ENCODE measurements at places on chromosomes 13 and 19.
A peak's percentile ranks its signal among the peaks of the same experiment; 100 is the strongest.

DNA sequence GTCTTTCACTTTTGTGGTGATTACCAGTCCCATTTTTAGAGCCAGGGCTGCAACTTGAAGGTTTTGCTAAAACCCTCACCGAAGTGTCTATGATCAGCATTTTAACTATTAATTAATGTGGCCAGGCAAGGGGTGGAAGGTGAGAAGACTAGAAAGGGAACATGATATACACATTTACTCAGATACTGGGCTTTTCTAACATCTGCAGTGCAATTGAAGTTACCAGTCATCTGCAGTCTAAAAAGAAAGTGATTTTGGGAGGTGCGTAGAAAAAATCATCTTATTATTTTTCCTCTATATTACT is 481 bp downstream of the ALOX5AP start:
- no peak for DNase-seq

GRCh38 chr13:75518439-75519088 is 19.1 kb downstream of the COMMD6 start:
- no peak for DNase-seq

GRCh38 chr13:42312817-42313431 is 41.0 kb downstream of the AKAP11 start:
- DNase-seq, result no peak

DNA sequence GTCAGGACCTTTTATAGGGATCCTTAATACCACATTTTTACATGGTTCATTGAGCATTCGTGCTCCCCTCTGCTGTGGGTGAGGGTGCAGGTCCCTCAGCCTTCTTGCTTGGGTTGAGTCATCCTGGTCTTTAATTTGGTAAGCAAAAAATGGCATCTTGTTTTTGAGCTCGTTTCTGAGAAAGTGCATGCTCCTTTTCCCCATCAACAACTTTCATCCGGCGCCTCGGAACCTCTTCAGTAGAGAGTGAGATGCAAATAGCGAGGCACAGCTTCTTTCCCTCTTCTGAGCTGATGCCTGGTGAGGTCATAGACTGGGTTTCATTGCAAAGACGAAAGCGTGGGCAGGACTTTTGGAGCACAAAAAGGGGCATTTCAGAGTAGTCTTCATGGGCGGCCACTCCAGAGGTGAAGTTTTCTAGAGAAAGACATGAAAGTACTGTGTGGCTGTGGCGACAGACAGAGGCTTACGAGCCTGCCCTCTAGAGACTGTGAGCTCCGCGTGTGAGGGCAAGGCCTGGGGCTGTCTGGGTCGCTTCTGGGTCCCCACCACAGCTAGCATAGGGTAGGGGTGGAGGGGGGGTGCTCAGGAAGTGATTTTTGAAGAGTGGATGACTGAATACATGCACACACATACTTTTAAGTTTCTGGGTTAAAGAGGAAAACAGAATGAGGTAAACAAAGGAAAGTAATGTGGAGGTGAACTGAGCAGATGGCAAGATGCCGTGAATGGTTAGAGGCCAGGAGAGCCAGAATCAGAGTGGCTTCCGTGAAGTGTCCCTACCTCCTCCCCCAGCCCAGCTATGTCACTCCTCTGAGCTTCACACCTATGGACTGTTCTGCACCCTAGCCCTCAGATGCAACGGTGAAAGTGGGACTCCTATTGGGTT is 44.3 kb downstream of the BBC3 start:
- peak; percentile 30 for DNase-seq

- DNase-seq, result peak; percentile 42
Observed at GRCh38 chr13:64688893-64689677, 2541.1 kb downstream of the PCDH9 start.

GRCh38 chr13:21282065-21282464 is 105.6 kb downstream of the MRPL57 start:
- DNase-seq, result no peak

GRCh38 chr13:32889986-32890565 is 126.1 kb upstream of the KL start:
- peak; percentile 74 for DNase-seq

- DNase-seq, result no peak
Observed at GRCh38 chr13:98598043-98598442, 21.1 kb upstream of the STK24 start.

DNA sequence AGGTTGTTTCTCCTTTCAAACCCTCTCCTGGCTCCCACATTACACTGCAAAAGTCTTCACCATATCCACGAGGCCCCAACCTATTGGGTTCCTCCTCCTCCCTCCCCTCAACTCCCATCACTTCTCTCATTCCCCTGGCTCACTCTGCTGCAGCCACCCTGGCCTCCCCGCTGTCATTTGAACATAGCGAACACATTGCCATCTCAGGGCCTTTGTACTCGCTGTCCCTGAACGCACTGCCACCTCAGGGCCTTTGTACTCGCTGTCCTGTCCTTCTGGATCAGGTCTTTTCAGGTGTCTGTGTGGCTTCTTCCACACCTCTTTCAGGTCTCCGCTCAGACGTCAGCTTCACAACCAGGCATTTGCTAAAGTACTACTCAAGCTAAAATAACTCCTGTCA is 1.7 kb downstream of the CCDC61 start:
- no peak for DNase-seq

DNA sequence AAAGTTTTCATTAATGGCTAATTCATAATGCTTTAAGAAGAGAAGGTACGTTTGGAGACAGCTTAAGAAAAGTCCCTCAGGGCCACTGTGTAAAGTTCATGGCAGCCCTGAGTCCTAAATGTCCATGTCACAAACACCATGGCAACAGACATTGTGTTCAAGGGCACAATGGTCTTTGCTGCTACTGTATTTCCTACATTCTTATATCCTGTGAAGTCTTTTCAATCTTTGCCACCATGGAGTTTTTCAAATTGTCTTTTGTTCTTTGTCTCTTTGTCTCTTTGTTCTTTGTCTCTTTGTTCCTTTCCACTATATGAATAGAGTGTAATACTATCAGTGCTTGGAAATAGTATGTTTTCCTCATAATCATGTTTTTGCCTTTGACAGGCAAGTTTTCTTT is 178.8 kb downstream of the VWA8 start:
- DNase-seq, result no peak

DNA sequence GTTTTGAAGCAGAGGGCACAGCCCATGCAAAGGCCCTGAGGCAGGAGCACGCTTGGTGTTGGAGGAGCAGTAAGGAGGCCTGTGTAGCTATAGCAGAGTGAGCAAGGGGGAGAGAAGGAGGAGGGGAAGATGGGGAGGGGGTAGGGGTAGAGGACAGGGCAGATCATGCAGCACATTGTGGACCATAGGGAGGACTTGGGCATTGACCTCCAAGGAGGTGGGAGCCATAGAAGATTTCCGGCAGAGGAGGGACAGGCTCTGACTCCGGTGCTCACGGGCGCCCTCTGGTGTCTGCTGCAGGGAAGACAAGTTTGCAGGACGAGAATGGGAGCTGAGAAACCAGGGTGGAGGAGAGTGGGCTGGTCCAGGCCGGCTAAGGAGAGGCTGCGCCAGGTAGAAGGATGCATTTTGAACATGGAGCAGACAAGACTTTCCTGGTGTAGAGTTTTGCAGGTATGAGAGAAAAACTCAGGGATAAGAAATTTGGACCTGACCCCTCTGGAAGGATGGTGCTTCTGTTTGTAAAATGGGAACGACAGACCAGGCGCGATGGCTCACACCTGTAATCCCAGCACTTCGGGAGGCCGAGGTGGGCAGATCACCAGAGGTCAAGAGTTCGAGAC is 13.7 kb upstream of the CREB3L3 start:
- DNase-seq, result peak; percentile 13

DNA sequence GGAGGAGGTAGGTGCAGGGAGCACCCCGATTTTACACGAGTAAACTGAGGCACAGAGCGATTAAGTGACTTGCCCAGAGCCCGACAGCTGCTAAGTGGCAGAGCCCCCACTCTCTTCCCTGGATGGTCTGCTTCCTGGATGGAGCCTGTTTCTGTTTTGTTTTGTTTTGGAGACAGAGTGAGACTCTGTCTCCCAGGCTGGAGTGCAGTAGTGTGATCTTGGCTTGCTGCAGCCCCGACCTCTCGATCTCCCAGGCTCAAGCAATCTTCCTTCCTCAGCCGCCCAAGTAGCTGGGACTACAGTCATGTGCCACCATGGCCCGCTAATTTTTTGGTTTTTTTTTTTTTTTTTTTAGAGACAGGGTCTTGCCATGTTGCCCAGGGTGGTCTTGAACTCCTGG is 17.3 kb downstream of the BICRA start:
- DNase-seq, result no peak

DNA sequence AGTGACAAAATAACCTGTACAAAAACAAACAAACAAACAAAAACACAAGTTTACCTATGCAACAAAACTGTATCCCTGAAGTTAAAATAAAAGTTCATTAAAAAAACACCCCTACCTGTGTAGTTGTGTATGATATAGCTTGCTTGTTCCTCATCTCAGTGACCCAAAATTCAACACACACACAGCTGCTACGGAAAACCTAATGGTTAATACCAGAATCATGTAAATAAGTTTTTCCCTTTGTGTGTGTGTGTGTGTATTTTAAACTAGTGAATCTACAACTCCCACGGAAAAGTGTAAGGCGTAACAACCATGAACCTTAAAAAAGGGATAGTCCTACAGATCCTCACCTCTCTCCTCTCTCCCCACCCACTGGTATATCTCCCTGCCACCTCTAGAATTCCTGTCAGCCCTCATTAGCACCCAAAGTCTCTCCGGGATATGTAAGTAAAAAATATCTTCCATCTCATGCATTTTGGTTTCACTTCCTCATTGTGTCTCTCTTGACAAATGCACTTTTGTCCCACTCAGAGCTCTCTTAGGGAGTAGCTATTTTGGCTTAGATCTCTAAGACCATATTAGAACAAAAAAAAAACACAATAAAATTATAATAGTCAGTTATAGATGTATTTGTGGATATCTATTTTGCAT is 2236.5 kb downstream of the PCDH9 start:
- DNase-seq, result no peak

GRCh38 chr13:113562085-113562749 is 22.3 kb upstream of the TFDP1 start:
- peak; percentile 73 for DNase-seq

- no peak for DNase-seq
Observed at GRCh38 chr13:36986462-36987240, 12.5 kb downstream of the ALG5 start.

DNA sequence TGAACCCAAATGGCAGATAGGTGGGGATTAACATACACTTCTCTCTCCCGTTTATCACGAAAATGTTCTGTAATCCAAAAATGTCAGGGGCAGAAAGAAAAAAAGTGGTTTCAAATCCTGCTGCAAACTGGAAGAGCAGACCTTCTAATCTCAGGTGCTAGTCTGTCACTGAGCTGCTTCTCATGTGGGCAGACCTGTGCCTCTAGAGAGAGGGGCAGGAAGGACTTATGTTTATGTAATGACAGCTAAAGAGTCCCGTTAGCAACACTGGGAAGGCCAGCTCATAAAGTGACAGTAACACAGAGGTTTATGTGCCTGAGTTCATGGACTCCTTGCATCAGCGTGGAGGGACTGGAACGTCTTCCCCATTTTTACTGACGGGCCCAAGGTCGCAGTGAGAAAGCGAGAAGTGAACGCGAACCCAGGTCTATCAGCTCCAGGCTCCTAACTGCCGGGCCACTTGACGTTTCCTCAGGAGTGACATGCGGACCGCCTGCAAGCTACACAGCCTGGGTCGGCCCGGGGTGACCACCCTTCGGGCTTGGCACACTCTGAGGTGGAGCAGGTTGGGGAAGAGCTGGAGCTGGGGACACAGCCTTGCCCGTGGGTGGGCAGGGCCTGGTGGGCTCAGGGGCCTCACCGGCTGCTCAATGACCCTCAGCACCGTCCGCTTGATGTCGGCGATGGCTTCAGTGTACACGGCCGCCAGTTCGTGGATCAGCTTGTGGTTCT is 9.6 kb upstream of the RSPH6A start:
- DNase-seq, result no peak

DNA sequence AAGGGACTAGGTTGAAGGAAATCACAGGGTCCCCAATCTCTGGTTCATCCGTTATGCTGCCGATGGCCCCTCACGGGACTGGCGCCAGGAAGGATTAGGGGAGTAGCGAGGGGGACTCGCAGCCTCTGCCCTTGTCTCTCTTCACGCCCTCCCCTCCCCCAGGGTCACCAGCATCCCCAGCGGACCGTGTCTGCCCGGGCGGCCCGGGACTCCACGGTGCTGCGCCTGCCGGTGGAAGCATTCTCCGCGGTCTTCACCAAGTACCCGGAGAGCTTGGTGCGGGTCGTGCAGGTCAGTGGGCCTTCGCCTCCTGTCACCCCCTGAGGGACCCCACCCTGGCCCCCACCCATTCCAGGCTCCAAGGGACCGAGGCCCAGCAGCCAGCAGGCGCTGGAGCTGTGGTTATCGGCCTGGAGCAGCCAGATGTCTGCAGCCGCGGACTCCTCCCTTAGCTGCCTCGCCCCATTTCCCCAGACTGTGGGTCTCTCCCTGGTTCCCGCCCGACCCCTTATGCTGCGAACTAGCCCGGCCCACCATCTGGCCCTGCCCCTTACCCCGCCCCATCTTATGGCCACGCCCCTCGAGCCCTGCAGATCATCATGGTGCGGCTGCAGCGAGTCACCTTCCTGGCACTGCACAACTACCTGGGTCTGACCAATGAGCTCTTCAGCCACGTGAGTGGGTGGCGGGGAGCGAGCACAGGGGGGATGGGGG is 5.4 kb downstream of the PNPLA6 start:
- DNase-seq, result peak; percentile 44

DNA sequence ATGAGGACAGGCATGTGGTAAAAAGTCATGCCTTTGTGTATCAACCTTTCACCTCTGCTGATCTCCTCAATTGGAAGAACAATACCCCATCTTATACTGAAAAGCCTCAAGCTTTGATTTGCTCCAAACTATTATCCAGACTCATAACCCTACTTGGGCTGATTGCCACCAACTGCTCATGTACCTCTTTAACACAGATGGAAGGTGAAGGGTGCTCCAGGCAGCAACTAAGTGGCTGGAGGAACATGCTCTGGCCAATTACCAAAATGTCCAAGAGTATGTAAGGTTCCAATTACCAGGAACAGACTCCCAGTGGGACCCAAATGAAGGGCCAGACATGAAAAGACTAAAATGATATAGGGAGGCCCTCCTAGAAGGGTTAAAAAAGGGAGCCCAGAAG is 78.3 kb downstream of the ZNF486 start:
- no peak for DNase-seq

- no peak for DNase-seq
Observed at GRCh38 chr13:63693696-63694095, 2278.0 kb upstream of the PCDH20 start.

- no peak for DNase-seq
Observed at GRCh38 chr19:2365201-2365970, 5.3 kb downstream of the TMPRSS9 start.

DNA sequence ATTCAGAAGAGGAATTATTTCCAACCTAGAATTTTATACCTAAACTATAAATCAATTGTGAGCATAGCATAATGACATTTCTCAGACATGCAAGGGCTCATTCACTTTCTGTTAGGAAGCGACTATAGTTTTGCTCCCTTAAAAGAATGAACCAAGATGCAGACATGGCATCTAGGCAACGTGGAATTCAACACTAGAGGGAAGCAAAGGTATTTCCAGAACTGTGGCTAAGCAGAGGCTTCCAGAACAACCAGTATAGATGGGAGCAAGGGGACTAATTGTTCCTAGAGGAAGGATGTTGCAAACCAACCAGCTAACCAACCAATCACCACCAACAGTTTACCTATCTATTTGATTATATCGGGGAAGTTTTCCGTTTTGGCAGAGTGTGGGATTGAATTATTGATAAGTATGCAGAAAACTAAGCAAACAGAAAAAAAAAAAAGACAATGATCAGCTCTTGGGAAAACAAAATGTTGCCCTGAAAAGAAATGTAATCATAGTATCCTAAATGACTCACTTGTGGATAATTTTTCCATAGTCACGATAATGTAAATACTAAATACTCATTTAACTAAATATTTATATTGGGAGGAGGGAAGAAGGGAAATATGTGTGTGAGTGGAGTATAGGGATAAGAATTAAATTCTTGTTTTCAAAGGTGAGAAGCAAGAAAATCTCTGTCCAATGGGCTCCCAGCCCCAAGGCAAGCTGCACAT is 21.1 kb downstream of the ARL11 start:
- DNase-seq, result peak; percentile 71

Measured in fibroblast of lung (primary cell).